Neuronal stem cell (in vitro differentiated cells): ENCODE measurements at places on chromosomes 7 and 10.

- no peak for DNase-seq
Measured at GRCh38 chr10:6142644-6143043, 53.8 kb downstream of the RBM17 start.

DNA sequence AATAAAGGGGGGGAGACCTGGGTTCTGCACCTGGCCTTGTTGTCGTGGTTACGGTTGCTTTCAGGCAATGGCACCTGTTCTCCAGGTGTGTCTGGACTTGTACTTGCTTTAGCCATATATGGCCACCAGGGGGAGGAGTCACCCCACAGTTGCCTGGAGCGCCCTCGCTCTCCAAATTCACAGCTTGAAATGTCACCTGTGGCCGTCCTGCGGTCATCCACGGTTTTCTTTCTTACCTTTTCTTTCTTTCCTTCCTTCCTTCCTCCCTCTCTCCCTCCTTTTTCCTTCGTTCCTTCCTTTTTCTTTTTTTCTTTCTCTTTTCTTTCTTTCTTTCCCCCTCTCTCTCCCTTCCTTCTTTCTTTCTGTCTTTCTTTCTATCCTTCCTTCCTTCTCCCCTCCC, 157.2 kb upstream of the ZNF92 start:
- DNase-seq: peak; percentile 40

DNA sequence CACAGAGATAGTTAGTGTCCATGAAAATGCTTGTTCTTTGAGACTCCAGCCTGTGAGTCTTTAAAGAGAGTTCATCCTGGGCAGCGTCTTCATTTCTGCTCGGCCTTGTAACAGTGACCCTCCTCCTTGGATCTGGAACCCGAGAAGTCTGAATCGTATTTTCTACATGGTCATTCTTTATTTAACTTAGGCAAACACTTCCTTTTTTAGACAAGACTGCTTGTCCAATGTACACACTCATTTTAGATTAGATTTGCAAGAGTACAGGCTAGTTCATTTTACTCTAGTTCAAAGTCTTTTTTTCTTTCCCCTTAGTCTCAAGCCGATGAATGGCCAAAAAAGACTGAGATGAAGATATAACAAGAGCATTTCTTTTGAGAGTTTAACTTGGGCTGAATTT, 133.5 kb downstream of the CHN2 start:
- no peak for DNase-seq

DNA sequence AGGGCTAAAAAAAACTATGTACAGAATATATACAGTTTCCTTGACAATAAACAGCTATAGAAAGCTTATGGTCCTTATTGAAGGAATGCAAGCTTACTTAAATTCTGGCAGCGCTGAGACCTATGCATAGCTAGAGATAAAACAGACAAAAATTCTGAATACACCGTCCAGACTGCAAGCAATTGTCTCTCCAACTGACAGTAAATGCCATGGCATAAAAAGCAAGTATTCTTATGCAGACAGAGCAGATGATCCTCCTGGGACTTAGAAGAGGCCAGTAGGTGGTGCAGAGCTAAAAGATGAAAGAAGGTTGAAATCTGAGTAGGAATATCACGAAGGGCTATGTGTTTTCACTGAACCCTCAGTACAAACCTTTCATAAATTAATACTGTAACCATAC, 157.0 kb upstream of the CACNA2D1 start:
- DNase-seq: no peak

DNA sequence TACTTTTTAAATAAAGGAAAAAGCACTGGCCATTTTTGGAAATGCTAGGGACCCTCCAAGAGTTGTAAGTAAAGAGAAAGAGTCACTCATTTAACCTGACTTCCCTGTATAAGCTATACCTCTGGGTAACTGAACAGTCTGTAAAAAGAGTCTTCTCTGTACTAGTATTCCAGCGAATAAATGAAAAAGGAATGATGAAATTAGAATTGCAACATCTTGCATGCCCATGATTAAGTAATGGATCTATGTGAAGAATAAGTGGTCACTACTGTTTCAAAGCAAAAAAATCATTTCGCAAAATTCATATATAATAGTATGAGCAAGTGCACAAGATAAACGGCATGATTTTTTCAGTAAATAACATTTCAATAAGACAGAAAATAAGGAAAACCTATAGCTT, 116.8 kb downstream of the ZFAND4 start:
- DNase-seq: no peak

DNA sequence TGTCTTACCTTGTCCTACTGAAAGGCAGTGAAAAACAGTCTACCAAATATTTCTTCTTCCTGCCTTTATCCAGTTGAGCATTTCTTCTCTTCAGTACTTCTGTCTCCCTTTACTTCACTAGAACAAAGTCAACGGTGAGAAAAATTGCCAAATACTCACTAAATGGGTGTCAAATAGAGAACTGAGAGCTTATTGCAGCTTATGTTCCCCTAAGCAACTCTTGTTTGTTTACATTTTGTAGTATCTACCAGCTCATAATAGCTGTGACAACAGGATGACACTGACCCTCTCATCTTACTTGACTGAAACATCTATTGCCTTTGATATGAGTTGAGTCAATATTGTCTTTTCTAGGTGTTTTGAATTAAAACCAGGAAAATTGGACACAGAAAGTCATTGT, 327.9 kb upstream of the SORCS1 start:
- no peak for DNase-seq

- DNase-seq: no peak
Measured at GRCh38 chr7:129664029-129665012, 52.8 kb downstream of the NRF1 start.

DNA sequence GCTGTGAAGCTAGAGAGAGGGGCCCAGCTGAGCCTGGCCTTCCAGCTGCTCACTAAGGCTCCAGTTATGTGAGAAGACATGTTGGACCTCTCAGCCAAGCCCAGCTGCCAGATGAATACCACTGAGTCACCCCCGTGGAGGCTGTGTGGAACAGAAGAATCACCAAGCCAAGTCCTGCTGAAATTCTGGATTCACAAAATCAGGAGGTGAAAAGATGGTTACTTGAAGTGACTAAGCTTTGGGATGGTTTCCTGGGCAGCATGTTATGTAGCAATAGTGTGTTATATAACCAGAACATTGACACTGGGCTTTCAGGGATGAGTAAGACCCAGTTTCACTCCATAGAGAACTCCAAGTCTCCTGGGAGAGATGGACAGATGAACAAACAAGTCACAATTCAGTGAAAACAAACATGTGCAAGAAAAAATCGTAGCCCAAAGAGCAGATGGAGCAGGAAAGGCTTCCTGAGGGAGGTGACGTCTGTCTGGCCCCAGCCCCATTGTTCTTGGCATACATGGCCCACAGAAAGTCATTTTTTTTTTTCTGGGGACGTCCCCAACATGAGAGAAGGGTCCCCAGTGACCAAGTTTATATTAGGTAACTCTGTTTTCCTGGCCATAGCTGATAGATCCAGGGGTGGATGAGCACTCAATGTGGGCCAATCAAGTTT, 64.1 kb upstream of the PDZD8 start:
- DNase-seq: no peak

DNA sequence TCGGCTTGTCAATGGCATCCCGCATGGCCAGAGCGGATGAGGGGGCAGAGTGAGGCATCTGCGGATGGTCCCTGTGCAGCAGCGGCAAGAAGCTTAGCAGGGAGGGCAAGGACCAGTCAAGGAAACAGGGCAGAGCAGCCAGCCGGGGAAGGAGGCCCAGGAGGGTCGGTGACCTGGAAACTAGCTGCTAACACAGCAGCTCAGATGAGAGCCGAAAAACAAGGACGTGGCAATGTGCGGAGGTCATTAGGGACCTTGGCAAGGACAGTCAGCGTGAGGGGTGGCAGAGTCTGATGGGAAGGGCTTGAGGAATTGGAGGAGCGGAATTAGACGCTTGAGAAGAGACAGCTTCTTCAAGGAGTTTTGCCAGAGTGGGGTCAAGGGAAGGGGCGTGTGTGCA, 20.1 kb upstream of the SH2B2 start:
- DNase-seq: no peak

- DNase-seq: no peak
Measured at GRCh38 chr7:31407178-31407676, 66.7 kb upstream of the NEUROD6 start.

- DNase-seq: no peak
Measured at GRCh38 chr10:73871295-73872189, 2.8 kb downstream of the CAMK2G start.

- peak; percentile 39 for DNase-seq
Measured at GRCh38 chr10:21989453-21990154, 13.9 kb downstream of the DNAJC1 start.

DNA sequence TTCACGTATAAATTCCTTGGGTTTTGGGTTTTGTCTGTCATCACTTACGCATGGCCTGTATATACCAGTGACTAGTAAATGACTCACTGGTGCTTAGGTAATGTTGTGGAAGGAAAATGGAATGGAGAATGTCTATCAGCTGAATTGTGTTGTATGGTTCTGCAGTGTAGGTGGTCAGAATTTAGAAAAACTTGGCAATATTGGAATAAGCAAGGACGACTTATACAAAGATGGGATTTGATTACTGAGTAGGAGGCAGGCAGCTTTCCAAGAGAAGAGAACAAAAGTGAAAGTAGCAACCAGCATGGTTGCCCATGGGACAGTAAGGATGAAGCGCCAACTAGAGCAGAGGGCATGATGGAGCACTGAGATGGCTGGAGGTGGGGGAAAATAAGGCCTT, 168.6 kb upstream of the CSTF2T start:
- DNase-seq: no peak

GRCh38 chr10:84822931-84823630, 494.7 kb downstream of the CCSER2 start:
- DNase-seq: no peak

- DNase-seq: no peak
Measured at GRCh38 chr7:124515106-124515830, 250.3 kb downstream of the GPR37 start.

DNA sequence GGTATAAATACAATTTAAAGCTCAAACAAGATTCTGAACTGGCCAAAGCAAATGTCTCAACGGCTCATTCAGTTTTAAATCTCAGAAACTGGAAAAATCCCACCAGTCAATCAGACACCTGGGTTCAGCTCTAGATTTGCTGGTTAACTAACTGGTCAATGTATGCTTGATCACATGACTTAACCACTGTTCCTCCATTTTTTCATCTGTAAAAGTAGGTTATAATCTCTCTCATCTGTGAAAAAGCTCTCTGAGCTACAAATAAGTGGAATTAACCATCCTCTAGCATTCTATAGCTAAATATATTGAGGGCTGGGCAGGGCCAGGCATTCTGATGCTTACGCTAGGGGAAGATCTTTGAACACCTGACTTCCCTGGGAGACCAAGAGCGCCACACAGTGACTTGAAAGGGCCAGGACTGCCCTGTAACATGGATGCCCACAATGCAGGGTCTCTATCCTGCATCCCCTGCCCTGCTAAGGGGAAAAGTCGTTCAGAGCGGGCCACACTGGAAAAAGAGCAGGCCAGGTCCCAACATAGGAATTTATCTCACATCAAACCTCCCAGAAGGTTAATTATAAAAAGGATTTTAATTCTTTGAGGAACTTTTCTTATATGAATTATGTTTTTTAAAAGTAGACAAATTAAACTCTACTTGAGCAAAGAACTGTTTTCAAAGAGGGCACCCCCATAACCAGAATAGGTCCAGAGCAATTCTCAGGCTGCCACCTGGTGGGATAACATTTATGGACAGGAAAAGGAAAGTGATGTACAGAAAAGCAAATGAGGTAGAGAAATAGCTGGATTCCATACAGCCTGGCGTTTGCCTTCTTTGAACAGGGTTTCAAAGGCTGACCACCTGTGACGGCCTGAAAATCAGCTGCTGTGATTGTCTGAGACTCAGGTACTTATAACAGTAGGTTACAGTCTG, 1.8 kb downstream of the RP9 start:
- peak; percentile 38 for DNase-seq

DNA sequence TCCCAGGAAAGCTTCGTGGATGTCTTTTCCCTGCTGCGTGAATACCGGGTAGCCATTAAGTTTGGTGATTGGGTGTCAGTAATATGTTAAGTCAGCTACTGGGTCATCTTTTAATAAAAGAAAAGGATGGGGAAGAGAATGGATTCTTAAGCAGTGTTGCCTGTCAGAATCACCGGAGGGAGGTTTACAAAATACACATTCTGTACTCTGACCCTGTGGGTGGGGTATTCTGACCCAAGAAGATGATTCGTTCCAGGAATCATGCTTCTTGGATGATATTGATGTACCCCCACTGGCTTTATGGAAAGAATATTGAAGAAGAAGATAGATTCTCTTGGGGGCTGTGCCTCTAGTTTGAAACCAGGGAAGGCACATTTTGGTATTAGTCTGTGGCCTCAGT, 18.3 kb downstream of the SGPL1 start:
- DNase-seq: no peak

DNA sequence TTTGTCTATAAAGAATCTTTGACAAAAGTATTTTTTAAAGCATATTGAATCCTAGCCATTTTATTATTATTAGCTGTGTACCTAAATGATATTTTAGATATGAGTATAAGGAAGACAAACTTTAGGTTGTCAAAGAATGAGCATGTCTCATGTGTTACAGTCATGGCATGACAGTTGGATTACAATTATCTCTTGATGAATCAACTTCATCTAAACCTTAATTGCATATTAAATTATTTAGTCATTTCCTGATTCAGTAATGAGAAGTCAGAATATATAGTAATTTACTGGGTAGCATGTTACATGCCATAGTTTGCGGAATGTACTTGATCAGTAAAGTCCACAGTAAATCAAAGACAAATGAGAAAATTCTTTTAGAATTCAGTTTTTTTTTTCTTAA, 59.2 kb downstream of the MAPK8 start:
- DNase-seq: no peak

DNA sequence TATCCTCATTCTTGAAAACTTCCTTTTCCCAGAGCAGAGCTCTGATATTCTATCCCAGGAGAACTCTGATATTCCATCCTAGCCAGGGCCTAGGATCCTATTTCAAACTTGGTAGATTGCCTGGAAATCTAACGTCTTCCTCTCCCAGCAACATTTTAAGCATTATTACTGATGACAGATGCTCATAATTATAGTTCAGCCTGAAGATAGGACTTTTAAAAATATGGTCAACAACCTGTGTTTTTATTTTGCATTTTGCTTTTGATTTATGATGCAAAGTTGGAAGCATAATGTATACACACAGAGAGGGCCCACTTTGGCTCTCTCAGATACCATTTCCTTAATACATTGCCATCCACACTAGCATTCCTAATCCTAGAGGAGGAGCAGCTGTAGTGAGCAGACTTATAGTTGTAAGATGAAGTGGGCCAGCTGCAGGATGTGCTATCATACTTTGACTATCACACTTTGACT, 457.4 kb upstream of the TPK1 start:
- DNase-seq: no peak

- DNase-seq: no peak
Measured at GRCh38 chr10:5441106-5441505, 28.7 kb downstream of the NET1 start.

DNA sequence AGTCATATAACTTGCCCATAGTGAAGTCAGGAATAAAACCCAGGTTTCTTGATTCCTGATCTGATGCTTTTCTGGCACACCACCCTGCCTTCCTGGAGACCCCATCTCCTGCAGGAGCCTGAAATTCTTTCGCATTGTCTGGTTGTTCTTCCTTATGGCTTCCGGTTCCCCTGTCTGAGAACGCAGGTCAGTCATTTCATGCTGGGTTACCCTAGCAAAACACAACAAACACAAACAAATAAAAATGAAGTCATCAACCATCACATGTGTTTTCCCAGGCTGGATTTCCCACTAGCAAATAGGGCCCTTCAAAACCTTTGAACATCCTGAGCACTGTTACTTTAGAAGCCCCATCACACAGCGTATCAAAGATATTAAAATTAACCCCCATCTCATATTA, 569.6 kb downstream of the LRMDA start:
- DNase-seq: no peak
